ENCODE measurements at places on chromosomes 16 and 17. TPM values are rescaled to one million over a fixed set of nuclear protein-coding genes. Genes with fewer than 3 reads are reported as not detected.

GRCh38 chr16:82629441-82630027 is 2.8 kb downstream of the CDH13 start:
- no peak for DNase-seq
- H3K27me3 ChIP-seq = peaks cover 58% of the 10 kb centered on the region
- H3K27ac ChIP-seq = peak overlapping the region; percentile 31
- no peak overlapping the region for H3K4me3 ChIP-seq

GRCh38 chr17:68514831-68515635 is 2.8 kb downstream of the PRKAR1A start:
- H3K27ac ChIP-seq = peak overlapping the region; percentile 98
- no peaks in the 10 kb centered on the region for H3K27me3 ChIP-seq
- H3K4me3 ChIP-seq = peak overlapping the region; percentile 96
- peaks cover 28% of the 10 kb centered on the region for H3K4me1 ChIP-seq

GRCh38 chr16:88584676-88585075 is 14.5 kb downstream of the ZC3H18 start:
- H3K27me3 ChIP-seq = no peaks in the 10 kb centered on the region
- no peak overlapping the region for H3K27ac ChIP-seq
- peaks cover 15% of the 10 kb centered on the region for H3K36me3 ChIP-seq
- no peaks in the 10 kb centered on the region for H3K4me1 ChIP-seq

DNA sequence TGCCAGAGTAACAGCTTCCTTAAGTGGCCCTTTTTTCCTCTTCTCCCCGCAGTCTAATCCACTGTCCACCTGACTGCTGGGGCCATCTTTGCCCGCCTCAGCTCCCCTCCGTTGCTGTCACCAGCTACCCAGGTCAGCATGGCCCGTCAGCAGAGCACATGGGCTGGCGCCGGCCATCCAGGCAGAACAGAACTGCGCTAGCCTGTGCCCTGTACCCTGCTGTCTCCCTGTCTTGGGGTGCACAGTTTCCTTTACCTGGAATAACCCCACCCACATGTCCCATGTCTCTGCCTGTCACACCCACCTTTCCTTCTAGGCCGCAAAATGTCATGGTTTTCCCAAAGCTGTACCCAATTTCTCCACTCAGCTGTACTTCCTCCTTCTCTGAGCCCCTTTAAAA is 55.7 kb downstream of the GNAO1 start:
- no peak overlapping the region for H3K4me3 ChIP-seq
- H3K27ac ChIP-seq = no peak overlapping the region
- no peaks in the 10 kb centered on the region for H3K27me3 ChIP-seq
- H3K36me3 ChIP-seq = no peaks in the 10 kb centered on the region

Gene NPIPB2
- 92.3 TPM for total RNA-seq

Data from transverse colon (tissue), 4 donors.